ENCODE measurements at places on chromosomes 1 and 21.

DNA sequence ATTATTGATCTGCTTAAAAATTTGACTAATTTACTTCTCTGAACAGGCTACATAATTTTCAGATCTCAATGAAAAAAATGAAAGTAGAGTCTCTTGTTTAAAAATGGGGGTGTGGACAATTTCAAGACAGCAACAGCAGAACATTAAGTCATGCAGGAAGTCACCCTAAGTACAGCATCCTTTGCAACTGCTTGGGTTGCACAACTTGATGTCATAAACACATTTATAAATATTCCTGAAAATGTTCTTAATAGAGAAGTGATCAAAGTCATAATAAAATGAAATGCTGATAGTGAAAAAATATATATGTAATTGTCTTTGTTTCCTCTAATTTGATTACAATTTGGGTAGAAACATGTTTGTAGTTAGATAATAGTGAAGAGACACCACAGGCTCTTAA, 79.3 kb downstream of the TNNI3K start:
- DNase-seq, result no peak

DNA sequence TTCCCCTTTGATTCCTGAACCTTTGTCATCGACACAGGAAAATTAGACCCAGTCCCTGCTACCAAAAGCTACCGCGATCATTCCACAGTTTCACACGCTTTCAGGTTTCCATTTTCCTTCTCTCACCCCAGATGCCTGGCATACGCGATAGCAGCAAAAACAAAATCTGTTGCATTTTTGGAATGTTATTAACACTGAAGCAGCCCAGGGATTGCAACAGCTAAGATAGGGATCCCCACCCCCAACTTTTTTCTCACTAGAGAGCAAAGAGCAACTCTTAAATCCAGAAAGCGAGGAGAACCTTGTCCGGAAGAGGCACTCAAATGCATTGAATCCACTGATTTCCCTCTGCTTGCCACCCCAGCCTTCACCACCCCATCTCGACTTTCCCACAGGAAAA, 8.9 kb downstream of the OVAAL start:
- DNase-seq, result no peak

DNA sequence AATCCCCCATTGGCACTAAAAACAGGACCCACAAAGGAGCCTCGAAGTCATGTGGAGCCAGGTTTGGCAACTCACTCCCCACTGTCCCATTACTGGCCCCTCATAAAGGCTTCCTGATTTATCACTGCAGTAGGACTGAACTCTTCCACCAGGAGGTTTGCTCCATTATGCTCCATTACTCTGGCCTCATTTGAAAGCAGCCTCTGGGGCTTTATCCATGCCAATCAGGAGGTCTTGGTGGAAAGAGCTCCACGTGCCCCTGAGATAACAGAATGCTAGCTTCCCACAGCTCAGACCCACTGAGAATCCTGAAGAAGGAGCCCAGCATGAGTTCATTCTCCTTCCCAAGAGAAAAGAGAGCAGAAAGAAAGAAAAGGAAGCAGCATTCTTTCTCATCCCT, 76.4 kb downstream of the HIVEP3 start:
- DNase-seq, result no peak

GRCh38 chr1:157288996-157289395, 150.8 kb upstream of the ETV3 start:
- no peak for DNase-seq

GRCh38 chr1:88070956-88071355, 613.1 kb upstream of the PKN2 start:
- no peak for DNase-seq

DNA sequence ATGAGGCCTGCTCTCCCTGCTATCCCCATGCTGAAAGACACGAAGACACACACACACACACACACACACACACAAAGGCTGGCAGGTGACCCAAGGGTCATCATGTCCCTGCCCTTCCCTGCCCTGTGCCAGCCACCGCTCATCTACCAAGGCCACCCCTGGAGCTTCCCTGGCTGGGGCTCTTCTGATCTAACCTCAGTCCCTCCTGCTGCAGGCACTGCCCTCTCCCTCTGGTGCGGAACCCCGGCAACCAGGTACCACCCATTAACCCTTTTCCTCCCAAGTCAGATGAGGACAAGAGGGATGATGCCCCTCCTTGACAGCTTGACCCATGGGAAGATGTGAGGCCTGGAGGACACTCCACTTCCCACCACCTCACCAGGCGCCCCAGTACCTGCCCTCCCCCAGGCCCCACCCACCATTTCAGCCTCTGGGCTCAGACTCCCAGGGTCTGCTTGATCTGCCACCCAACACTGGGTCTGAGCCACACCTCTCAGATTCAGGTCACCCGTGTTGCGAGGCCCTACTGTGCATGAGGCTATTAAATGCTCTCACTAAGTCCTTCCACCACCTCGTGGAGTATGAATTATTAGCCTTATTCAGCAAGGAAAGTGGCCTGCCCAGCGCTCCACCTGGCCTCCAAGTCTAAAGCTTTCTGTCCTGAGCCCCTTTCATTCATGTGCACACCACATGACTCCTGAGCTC, 2.5 kb downstream of the SDC3 start:
- DNase-seq, result no peak

GRCh38 chr1:207747627-207748492, 4.0 kb upstream of the CD46 start:
- no peak for DNase-seq
